ENCODE measurements at places on chromosomes 16 and 17.

GRCh38 chr17:50818921-50819657, 16.3 kb upstream of the WFIKKN2 start:
- no peak for DNase-seq

- DNase-seq: no peak
Measured at GRCh38 chr17:40616592-40616991, 31.0 kb downstream of the SMARCE1 start.

GRCh38 chr17:49965524-49965909, 3.5 kb upstream of the DLX4 start:
- no peak for DNase-seq

- DNase-seq: no peak
Measured at GRCh38 chr17:1648173-1648962, 1.3 kb downstream of the RILP start.

DNA sequence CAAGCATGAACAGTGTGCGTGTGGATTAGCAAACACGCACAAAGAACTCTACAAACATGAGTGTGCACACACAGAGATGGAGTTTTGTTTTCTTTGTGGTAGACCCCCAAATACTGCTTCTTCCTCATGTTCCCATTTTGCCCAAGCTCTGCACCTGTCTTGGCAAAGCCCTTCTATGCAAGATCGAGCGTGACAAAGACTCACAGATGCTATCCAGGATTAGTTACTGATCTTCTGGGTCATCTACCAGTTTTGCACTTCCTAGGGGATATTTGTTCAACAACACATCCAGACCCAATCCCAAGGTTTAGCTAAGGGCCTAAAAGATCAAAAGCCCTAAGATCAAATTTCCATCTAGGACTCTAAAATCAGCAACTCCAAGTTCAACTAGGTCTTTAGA, 16.0 kb downstream of the LRRC36 start:
- DNase-seq: no peak

DNA sequence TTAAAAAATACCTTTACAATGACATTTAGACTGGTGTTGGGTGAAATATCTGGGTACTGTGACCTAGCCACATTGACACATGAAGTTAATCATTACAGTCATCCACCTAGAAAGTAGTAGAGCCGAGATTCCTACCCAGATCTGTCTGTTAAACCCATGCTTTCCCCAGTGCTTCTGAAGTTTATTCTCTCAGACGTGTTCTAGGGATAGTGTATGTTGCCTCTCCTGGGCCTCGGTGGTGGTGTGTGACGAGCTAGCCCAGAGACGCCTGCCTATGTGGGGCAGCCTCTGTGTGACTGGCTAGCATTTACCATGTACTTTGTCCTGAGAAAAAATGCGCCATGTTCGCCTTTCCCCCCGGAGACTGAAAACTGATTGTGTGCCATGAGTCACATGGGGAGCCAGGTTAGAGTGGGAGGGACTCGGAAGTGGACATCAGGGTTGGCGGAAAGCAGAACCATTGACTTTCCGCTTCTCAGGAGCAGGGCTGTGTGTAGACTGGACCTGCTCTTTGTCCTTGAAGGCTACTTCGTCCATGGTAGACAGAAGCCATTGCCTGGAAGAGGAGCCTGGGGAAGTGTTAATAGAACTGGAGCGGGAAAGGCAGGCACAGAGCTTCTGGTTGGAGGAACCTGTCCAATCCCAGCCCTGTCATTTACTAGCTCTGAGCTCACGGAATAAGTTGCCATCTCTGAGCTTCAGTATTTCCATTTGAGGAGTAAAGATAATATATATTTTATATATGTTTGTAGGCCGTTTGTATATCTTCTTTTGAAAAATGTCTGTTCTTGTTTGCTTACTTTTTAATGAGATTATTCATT, 235.5 kb downstream of the SNX29 start:
- no peak for DNase-seq

- DNase-seq: no peak
Measured at GRCh38 chr17:15216481-15216880, 48.6 kb downstream of the PMP22 start.

DNA sequence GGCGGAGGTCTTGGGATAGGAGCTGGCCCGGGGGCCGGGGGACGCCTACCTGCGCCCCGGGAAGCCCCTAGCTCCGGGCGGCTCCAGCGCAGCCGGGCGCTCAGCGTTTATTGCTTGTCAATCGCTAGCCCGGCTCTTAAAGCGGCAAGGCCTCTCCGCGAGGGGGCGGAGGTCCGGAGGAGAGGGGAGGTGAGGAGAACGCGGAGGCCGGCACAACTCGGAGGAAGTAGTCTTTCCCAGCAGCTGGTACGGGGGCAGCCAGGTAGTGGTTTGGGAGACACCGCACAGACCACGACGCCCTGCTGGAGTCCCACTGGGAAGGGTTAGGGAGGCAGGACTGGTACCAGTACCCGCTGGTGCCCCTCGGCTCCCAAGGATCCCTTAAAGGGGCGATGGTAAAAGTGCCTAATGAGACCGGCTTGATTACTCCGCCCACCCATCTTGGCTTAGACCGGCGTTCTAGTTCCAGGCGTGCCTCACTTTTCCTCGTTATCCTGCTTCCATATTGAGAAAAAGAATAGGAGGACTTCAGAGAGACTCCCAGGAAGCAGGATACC, at the start of gene MPP2:
Gene MPP2, minus strand, starts transcription at position 112 of the 557 bp plus-strand sequence. CDS start 3,076 bp downstream, outside the sequence.
- DNase-seq: no peak

DNA sequence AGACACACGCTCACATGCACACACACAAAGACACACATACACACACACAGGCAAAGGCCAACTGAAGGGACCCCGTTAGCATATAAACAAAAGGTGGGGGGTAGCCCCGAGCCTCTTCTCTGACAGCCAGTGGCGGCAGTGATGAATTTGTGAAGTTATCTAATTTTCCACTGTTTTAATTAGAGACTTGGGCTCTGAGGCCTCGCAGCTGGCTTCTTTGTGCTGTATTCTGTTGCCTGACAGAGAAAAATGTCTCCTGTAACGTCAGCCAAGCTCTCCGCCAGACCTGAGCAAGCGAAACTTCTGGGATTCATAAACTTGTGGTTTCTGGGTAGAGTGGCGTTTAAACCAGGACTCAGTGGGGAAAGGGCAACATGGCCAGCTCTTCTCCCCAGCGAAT, 113.9 kb upstream of the FOXF1 start:
- DNase-seq: no peak

- no peak for DNase-seq
Measured at GRCh38 chr16:17448640-17449638, 21.8 kb downstream of the XYLT1 start.

- DNase-seq: no peak
Measured at GRCh38 chr17:83053021-83053681, 26.3 kb upstream of the METRNL start.

- DNase-seq: no peak
Measured at GRCh38 chr17:44014133-44014436, 678 bp downstream of the TMEM101 start.

GRCh38 chr16:22161999-22162655, at the start of gene SDR42E2:
Gene SDR42E2, plus strand, starts transcription at chr16:22162506. Its CDS starts 3,077 bp downstream, at chr16:22165583.
- DNase-seq: no peak

DNA sequence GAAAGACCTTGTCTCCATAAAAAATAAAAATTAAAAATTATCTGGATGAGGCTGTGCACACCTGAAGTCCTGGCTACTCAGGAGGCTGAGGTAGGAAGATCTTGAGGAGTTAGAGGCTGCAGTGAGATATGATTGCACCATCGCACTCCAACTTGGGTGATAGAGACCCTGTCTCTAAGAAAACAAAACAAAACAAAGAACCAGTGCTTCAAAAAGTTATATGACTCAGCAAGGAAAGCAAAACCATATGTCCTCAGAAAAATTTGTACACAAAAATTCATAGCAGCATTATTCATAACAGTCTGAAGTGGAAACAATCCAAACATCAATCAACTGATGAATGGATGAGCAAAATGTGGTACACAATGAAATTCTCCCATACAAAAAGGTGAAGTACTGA, 48.9 kb downstream of the SLFN5 start:
- DNase-seq: no peak

GRCh38 chr16:3074860-3075522, 9.6 kb downstream of the IL32 start:
- DNase-seq: no peak

DNA sequence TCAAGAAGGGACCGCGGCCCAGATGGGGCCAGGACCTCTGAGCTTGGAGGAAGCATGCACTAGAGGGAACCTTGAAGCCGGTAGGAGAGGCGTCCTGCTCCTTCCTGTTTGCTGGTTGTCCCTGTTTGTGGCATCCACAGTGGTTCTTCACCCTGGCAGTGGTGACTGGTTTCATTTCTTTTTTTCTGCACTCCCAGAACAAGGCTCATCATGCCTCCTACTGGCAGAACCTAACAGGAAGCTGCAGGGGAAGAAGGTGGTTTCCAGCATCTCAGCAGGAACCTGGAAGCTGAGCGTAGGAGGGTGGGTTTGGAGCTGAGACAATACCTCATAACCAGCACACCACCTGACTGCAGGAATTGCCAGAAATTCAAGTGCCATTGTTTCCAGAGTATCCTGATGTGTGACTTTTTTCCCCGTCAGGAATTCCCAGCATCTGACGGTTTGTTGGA, 5.8 kb downstream of the TMEM231 start:
- DNase-seq: no peak

DNA sequence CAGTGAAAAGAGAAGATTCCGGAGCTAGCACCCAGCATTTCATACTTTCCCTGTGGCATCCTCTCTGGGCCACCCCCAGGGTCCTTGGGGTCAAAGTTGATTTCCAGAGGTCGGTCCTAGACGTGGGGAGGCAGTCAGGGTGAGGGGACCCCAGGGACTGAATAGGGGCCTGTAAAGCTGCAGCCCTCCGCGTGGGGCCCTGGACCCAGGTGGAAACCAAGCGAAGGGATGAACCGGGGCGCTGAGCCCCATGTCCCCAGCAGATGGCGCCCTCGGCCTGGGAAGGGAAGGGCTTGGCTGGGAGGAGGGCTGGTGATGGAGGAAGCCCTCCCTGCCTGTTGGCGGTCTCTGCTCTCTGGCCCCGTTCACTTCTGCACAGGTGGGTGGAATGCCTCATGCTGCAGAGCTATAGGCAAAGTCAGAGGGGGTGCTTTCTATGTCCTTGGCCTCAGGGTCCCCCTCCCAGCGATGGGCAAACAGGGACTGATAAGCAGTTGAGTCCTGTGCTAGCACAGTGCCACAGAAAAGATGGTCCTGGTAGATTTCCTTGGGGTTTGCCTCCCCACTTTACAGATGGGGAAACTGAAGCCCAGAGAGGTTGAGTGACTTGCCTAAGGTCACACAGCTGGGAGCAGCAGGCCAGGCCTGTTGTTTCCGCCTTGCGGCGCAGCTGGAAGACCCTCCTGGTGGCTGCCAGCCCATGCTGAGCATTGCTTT, 163.4 kb upstream of the CIBAR2 start:
- DNase-seq: peak; percentile 72

DNA sequence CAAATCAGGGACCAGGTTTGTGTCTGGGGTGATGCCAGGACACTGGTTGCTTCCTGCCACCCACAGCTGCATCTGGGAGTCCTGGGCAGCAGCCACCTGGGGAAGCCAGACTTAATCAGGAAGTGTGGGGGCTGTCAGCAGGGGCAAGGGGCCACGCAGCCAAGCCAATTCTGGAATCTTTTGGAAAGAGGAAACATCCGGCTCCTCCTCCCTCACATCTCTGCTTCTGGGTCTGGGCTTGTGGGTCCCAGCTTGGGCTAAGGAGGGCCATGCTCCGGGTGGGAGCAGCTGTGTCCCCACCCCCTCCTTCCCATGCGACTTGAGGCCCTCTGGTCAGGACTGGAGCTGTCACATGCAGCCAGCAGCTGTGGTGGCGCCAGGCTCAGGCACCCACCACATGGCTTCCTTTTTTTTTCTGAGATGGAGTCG, 37.0 kb upstream of the CCDC182 start:
- no peak for DNase-seq

DNA sequence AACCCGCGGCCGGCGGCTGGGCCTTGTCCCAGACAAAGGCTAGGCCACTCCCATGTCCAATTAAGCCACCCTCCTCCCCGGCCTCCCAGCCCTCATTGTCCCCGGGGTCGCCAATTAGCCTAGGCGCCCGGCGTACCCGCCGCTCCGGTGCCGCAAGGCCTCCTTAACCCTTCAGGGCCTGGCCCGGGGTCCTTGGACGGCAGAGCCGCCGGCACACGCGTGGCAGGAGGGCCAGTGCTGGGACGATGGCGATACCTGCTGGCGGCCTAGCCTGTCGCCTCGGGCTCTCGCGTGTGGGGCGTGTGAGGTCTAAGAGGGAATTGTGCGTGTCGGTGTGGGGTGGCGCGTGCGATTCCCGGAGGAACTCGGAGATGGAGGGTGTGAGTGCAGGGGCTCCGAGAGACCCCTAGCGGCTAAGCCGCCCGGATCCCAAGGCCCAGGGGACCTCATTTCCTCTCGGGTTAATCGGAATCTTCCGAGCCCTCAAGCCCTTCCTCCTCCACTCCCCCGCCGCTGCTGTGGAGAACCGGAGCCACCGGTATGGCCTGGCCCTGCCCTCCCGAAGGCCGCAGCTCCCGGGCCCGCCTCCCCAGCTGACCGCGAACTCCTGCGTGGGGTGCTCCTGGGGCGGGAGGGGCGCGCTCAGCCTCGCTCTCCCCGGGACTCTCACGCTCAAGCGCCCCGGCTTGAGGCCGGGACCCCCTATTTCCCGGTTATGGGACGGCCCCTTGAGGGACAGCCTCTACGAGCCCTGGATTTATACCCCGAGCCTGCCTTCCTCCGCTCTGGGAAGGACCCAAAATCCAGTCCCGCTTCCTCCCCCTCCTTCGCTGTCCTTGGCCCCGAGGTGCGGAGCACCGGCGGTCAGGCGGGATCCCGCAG, 11.9 kb downstream of the TBX2 start:
- DNase-seq: no peak

DNA sequence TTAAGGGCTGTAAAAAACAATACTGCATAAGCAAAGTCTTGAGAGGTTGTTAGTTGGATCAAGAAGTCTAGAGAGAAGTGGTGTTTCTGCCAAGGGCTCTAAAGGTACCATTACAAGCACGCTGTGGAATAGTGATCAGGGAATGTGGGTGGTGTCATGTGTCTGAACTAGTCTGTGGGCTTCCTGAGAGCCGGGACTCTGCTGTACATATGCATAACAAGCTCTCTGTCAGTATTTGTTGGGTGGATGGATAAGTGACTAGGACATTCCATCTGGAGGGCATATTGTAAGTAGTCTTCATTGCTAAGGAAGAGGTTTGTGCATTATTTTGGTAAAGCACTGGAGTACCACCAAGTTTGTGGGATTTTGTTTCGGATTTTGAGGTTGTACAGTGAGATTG, 209.5 kb downstream of the LGALS9B start:
- no peak for DNase-seq

DNA sequence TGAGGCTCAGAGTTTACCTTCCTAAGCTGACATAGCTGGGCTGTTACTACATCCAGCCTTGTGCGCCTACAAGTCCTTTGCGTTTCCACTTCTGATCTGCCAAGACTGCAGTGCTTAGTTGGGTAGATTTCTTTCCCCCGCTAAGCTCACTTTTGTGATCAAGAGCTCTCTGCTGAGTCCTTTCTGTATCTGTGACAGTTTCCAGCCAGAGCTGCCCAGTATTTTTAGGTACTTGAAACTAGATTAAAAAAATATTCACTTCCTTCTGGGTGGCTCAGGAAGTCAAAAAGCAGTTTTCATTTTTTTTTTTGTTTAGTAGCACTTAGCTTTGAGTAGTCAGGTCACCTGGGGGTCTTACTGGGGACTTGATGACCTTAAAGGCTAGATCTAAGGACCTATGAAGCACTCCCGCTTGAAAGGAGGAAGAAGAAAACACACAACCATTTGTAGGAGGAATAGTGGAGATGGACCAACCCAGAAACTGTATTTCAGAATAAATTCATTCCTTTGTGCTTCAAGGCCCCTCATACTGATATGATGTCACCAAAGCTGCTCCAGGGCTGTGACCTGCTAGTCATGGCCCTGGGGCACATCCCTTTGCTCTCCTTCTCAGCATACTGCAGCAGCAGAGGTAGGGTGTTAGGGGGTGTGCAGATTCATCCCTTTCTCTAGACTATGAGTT, 75.6 kb upstream of the HNF1B start:
- no peak for DNase-seq

GRCh38 chr17:34619687-34620217, 40.4 kb downstream of the TMEM132E start:
- DNase-seq: peak; percentile 58
